ENCODE measurements at places on chromosomes 4 and X.
A peak's percentile ranks its signal among the peaks of the same experiment; 100 is the strongest.

GRCh38 chr4:60078984-60079383 is 1121.1 kb upstream of the ADGRL3 start:
- DNase-seq, result no peak

- DNase-seq, result no peak
Measured at GRCh38 chrX:7620560-7620959, 222.4 kb upstream of the VCX start.

DNA sequence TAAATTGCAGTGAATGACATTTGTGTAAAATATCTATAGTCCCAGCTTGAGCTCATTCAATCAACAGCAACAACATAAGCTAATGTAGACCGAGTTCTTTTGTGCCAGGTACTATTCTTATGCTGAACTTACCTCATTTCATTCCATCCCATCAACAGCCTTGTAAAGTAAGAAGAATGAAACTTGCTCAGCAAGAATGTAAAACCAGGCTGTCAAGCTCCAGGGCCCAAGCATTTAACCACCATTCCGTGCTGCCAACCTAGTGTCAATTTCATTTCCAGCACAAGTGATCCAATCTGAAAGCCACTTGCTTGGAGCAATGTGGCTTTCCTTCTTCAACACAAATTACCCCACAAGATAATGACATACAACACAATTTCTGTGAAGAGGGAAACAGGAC is 36.6 kb downstream of the RASSF6 start:
- DNase-seq, result no peak

GRCh38 chrX:8755813-8756212 is 23.9 kb upstream of the ANOS1 start:
- no peak for DNase-seq

GRCh38 chrX:110989869-110990268 is 106.1 kb upstream of the PAK3 start:
- DNase-seq, result no peak

DNA sequence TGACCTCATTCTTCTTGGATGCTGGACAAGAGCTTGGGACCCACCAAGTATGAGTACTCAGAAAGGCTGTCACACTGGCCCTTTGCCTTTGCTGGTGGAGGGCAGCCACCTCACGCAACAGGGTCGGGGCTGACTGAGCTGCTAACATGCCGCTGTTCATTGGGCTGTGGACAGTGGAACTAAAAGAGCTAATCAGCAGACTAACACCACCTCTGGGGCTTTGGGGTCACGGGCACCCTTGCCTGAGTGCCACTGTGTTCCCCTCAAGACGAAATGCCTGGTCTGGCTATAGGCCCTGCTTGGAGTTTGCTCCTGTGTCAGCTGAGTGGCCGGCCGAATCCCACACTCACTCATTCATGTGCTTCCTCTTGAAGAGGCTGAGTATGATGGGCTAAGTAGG is 559.6 kb downstream of the SPRY1 start:
- DNase-seq, result no peak

DNA sequence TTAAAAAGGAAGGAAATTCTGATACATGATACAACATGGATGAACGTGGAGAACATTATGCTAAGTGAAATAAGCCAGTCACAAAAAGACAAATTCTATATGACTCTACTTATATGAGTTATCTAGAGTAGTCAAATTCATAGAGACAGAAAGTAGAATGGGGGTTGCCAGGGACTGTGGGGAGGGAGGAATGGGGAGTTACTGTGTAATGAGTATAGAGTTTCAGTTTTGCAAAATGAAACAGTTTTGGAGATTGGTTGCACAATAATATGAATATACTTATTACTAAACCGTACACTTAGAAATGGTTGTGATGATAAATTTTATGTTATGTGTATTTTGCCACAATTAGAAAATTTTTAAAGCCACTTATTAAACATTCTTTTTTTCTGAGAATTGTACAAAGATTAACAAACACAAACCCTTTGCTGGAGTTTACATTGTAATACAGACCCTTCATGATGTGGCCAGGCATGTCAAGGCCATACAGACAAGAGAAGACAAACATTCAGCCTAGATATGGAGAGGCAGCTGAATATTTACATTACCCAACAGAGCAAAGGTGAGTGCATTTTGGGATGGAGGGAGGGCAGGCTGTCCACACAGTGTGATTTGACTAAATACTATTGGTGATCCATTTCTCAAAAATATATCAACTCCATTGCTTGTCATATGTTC is 21.2 kb upstream of the GPC3 start:
- DNase-seq, result no peak

DNA sequence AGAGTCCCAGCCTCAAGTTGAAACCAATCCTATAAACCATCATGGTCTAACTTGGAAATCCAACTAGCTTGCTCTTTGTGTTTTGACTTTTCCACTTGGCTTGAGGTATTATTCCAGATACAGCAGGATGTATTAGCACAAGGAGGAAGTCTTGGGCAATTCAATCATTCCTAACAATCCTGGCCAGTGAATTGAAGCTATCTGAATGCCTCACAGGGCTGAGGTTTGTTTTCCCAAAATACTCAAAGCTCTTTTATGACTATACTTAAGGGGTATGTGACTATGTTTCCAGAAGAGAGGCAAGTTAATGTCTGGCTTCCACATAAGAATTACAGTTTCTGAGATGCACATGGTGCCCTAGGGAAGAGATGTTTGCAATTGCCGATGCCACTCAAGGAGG is 66.8 kb upstream of the SH3RF1 start:
- no peak for DNase-seq

DNA sequence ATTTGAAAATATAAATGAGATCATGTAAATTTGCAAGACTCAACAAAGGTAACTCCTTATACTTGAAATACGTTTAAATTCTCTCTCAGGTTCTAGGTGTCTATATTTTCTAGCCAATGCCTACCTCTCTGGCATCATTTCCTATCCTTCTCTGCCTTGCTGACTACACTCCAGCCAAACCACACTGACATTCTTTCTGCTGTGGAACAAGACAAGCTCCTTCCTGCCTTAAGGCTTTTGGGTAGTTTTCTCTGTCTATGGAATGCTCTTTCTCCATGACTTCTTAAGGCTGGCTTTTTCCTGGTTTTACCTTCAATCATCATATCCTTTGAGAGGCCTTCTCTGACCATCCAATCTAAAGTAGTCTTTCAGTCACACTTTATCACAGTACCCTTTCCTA is 201.0 kb downstream of the SPRY1 start:
- no peak for DNase-seq

DNA sequence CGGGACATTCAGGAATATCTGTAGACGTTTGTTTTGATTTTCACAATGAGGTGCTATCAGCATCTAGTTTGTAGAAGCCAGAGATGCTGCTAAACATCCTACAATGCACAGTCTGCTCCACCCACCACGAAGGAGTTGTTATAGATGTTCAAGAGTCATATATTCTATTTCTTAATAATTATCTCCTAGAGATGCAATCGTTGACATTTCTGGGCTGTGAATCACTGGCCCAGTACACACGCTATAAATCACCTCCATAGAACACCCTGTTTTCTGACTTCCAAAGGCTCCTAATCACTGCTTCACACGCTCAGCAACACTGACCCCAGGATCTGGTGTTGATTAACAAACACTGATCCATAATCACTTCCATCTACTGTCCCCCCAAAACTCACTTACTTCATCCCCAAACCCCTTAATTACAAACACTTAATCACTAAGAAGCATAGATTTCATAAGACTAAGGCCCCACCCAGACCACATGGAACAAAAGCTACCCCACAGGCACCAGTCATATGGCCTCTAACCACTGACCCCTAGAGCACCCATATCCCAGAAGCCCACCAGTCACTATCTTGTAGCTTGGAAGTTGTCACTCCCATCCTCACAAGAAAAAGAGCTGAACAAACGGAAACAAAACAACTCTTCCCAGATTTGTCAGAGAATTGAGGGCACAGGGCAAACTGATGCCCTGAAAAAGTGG is 31.7 kb upstream of the ZNF41 start:
- no peak for DNase-seq

DNA sequence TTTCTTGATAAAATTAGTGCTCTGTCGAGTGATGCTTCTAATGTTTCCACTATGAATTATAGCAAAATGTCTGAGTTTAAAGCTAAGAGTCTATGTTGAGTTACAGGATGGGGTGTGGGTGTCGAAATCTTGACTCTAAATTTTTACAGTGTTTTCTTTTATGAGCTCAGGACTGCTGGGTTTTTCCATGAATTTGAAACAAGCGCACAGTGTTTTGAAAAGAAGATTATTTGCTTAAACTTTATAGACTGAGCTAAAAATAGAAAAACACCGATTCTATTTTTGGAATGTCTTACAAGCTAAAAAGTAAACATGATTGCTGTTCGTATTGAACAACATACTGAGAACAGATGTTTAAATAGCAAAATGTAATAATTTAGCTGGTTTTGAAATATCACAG is 7.5 kb downstream of the PTTG2 start:
- DNase-seq, result no peak

- no peak for DNase-seq
Measured at GRCh38 chr4:23648854-23649596, 240.8 kb downstream of the PPARGC1A start.

DNA sequence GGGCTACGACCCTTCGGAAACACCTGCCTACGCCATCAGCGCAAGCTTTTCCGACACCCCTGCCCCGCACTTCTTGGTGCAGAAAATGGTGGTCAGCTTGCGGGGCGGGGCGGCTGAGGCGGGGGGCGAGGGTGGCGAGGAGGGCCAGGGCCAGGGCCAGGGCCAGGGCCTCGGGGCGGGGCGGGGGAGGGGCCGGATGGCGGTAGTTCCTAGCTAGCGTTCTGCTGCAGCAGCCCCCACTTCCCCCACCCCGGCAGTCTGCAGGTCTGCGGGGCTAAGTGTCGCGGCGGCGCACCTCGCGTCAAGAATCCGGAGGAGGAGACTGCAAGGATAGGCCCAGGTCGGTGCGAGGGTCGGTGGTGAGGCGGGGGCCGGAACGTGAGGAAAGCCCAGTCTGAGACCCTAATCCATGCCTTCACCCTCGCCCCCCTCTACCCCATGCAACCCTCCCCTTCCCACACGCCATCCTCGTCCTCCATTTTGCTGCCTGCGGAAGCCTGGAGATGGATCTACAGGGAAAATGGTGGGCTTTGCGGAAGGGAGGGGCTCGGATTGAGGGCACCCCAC is 600 bp downstream of the BEX4 start:
- DNase-seq, result peak; percentile 67

GRCh38 chrX:103734125-103734760 is 23.5 kb downstream of the TMEM31 start:
- no peak for DNase-seq

DNA sequence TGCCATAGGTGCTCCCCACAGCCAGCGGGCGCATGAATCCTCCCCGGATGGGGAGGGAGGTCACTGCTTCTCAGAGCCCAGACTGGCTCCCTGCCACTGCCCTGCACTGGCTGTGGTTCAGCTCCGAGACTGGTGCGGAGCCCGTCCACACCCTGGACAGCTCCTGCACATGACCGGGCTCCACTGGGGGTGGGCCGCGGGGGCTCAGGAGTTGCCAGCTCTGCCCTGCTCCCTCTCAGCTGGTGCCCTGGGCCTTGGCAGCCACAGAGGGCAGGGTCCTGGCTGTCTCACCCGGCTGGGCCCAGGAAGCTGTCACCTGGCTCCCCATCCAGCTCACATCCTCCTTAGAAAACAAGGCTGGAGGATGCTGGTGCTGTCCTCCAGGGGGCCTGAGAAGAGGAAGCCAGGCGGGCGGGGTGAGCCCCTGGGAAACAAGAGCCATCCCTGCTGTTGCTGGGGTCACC is 64.9 kb upstream of the ADRA2C start:
- no peak for DNase-seq

DNA sequence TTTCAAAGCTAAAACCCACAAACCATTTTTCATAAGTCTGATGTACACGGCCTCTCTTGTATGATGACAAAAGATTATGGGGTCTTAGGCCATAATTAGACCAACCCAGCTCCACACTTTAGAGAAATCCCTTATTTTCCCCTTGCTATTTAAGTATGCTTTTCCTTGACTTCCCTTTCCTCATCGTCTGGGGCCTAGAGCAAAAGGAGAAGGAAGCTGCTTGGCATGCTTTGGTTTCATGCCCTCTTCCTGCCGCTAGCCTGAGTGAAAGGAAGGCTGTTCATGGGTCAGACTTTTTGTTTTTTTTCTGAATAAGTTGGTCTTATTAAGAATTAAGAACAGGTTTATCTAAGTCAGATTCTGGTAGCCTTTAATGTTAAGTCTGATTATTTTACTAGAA is 10.6 kb upstream of the RASGEF1B start:
- DNase-seq, result no peak

DNA sequence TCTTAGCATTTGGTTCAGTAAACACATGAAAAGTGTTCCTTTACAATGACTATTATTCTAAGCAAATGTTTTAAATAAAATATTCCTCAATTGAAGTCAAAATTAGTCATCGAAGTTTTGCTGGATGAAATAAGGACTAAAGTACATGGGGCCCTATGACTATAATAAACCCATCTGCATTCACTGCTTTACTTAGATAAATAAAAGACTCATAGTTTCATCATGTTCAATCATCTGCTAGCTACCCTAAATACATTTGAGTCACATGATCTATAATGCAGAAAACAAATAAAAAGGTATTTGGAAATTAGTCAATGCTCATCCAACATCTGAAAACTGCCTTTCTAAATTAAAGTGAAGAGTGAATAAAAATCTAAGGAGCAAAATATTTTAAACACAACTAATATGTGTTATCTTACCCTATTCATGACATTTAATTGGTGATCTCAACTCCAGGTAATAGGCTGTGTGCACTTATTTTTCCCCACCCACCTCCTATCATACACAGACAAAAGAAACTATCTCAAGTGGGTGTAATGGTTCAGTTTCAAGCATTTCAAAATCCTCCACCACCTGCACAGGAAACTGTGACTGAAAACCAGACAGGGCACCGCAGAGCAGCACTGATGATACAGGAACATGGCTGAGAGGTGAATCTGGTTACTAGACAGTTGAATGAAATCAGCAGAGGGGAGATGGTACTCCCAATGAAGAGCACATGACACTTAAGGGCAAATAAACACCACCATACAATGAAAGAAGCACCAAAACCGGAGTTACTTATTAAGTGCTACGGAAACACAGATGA is 78.6 kb downstream of the CAMK2D start:
- DNase-seq, result peak; percentile 92

Measured in activated CD4-positive, alpha-beta T cell treated with anti-CD3 and anti-CD28 coated beads, Interleukin-2, amount 10 ng/mL, durations not matched to agents 24 days and 14 days (primary cell).